Central memory CD8-positive, alpha-beta T cell (primary cell): ENCODE measurements at places on chromosomes 1 and 21.

DNA sequence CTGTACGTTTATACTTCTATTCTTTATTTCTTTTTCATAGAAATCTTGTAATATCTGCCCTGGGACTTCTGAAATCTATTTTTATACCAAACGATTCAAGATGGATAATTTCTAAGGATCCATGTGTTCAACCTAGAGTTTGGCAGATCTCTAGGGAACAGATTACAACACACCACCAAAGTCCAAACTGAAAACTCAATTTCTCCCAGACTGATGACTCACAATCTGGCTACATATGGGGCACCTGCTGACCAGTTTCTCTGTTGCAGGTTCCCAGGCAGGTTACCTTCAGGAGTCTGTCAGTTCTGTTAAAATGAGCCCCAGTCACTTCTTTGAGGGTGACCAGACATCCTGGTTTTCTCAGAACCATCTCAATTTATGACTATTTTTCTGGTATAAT lies 439.4 kb downstream of the GPATCH2 start:
- DNase-seq, result no peak

GRCh38 chr1:8438489-8438888 lies 120.6 kb downstream of the SLC45A1 start:
- no peak for DNase-seq

GRCh38 chr1:204357551-204358490 lies 1.9 kb downstream of the PLEKHA6 start:
- DNase-seq, result no peak

DNA sequence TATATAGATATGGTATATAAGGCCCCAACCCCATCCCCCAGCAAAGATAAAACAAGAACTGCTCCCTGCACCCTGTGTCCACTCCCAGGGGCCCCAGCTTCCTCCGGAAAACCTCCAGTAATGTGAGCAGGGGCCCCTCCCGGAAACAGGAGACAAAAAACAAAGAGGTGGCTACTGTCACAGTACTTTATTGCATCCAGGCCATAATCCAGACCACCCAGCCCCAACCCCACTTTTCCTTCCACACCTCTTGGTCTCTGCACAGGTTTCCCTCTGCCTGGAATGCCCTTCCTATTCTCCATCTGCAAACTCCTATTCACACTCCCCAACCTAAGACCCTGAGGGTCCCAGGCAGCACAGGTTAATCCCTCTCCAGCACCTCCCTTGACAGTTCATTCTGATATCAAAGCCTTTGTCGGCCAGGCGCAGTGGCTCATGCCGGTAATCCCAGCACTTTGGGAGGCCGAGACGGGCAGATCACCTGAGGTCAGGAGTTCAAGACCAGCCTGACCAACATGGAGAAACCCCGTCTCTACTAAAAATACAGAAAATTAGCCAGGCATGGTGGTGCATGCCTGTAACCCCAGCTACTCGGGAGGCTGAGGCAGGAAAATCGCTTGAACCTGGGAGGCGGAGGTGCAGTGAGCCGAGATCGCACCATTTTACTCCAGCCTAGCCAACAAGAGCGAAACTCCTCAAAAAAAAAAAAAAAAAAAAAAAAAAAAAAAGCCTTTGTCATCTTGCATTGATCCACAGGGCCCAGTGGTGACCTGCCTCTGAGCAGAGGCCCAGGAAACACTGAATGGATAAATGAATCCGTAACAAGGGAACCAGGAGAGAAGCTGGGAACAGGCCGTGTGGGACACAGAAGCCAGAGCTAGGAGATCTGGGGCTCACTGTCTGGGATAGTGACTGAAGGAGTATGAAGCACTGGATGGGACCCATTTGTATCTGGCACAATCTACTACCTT lies 2.3 kb upstream of the AUNIP start:
- no peak for DNase-seq

DNA sequence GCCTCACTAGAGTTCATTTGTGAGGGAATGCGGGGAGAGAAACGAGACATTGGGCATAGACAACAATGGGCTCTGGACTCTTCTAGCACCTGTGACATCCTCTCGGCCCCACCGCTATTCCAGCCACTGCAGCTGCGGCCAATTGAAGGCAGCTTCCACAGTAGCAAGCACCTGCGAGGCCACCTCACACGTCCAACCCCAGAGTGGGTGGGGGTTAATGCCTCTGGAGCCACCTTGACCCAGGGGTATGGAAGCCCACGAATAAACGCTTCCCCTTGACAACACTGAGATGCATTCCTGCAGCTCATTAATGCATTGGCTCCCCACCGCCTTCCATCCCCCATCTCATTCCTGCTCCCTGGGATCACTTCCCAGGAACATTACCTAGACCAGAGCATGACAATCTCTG lies 104.4 kb downstream of the GLIS1 start:
- no peak for DNase-seq

GRCh38 chr21:42156690-42157605 lies 62.0 kb upstream of the ABCG1 start:
- no peak for DNase-seq

- no peak for DNase-seq
These were observed 119.0 kb downstream of the HIVEP3 start for GRCh38 chr1:41799723-41800122.

- no peak for DNase-seq
These were observed 186.9 kb upstream of the VAMP3 start for GRCh38 chr1:7584157-7584556.

DNA sequence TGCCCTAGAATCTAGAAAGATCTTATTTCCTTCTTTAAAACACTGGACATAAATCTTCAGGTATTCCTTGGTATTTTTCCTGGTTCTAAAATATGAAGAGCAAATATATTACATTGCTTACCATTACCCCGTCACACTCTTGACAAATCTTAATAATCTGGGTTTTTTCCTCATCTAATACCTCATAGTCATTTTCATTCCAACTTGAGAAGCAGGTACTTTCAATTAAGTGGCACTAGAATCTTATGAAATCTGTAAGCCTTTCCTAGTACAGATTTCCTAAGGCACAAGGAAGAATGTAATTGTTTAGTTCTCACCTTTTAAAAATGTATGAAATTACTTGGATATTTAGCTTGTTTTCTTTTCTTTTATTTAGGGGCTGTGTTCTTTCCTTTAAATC lies 481.5 kb upstream of the ZRANB2 start:
- DNase-seq, result no peak

DNA sequence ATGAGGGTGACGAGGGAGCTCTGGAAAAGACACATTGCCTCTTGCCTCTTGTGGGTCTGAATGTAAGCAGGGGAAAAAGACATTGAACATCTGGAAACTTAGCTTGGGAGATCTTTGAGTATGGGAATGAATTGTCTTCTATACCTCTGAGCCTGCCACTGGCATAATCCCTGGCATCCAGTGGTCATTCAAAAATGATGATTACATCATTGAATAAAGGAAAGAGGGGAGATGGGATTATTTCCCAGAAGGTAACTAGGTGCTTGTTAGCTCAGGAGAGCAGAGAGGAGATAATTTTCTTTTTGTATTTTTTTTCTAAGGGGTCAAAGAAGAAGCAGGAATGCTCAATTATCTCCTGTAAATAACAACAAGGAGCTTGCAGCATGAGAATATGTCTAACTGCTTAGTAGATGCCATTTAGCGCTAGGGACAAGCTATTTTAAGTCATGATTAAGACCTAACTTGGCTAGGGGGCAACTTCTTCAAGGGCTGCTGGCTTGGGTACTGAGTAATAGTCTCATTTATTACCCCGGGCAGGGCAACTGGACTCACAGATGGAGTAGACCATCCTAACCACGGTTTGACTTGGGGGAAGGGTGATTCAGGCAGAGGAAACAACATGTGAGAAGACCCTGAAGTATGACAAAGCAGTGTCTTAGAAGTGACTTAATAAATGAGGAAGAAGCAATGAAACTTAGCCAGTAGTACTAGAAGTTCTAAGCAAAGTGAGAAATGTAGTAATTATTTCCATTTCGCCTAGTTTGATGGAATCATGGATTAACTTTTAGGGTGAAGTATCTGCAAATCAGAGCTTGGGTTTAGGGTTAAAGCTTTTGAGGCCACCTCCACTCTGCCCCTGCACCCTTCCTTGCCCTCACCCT lies 11.0 kb upstream of the XCL2 start:
- DNase-seq, result no peak

GRCh38 chr1:73205294-73205973 lies 923.1 kb upstream of the NEGR1 start:
- DNase-seq, result no peak

DNA sequence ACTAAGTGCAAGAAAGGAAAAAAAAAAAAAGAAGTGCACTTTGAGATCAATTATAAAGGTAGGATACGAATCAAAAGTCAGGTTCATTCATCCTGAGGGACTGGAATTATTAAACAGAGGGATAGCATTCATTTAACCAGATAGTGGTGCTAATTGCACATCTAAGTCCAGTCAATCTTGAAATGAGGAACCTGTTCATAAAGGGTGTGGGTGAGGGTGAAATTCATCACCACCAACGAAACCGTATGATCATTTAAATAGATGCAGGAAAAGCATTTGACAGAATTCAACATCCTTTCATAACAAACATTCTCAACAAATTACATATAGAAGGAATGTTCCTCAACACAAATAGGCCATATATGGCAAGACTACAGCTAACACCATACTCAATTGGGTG lies 5.6 kb downstream of the CTSS start:
- no peak for DNase-seq

GRCh38 chr21:38787461-38788274 lies 18.1 kb upstream of the ETS2 start:
- DNase-seq, result no peak

DNA sequence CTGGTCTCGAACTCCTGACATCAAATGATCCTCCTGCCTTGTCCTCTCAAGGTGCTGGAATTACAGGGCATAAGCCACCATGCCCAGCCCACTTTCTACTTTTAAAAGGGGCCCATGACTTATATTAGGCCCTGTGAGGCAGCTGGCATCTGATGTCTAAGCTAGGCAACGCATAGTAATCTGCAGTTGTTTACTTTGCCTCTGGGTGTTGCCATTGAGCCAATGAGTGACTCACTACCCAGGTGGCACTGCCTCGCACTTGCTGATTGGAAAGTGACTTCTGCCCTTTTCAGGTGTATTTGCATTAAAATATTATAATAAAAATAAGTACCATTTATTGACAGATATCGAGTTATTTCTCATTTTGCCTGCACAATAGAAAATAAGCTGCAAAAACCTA lies 84.9 kb downstream of the KIF14 start:
- no peak for DNase-seq

DNA sequence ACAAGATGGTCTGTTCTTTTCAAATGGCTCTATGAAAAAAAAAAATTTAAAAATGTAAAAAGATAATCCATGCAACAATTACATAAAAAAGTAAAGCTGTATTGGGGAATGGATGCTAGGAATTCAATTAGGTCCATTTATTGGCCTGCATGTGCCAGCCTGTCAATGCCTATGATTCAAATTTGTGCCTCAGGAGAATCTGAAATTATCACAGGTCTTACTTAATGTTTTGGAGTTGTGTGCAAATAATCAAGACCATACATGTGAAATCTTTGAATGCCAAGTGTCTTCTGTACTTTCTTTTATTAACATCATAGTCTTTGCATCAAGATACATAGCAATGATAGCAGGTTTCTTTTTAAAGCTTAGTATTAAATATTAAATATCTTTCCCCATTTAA lies 13.5 kb upstream of the KLHL12 start:
- no peak for DNase-seq

- no peak for DNase-seq
These were observed 117.0 kb downstream of the CLEC20A start for GRCh38 chr1:178379807-178380206.

DNA sequence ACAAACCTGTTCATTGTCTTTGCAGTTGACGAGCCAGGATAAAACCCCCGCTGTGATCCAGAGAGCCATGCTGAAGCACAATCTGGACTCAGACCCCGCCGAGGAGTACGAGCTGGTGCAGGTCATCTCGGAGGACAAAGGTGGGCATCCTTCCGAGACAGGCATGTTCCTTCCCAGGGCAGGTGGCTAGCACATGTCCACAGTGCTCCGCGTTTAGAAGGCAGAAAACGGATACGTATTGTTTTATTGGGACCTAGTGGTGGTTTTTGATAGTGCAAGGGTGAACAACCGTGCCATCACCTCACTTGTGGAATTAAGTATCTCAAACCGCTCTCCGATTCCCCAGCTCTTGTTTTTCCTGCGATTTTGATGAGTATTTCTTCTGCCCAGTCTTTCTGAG lies 115.3 kb downstream of the COLGALT2 start:
- DNase-seq, result no peak
